ENCODE measurements at places on chromosomes 3 and 15. TPM values are rescaled to one million over a fixed set of nuclear protein-coding genes. Genes with fewer than 3 reads are reported as not detected.

Gene TNFAIP8L3
- total RNA-seq = 4.8 TPM

Gene TUSC7
- total RNA-seq = not detected

Gene SLC2A2
- total RNA-seq = 0.03 TPM

Gene RHOV
- total RNA-seq = 0.49 TPM

Gene RLBP1
- total RNA-seq = not detected

Gene LRRIQ4
- total RNA-seq = not detected

DNA sequence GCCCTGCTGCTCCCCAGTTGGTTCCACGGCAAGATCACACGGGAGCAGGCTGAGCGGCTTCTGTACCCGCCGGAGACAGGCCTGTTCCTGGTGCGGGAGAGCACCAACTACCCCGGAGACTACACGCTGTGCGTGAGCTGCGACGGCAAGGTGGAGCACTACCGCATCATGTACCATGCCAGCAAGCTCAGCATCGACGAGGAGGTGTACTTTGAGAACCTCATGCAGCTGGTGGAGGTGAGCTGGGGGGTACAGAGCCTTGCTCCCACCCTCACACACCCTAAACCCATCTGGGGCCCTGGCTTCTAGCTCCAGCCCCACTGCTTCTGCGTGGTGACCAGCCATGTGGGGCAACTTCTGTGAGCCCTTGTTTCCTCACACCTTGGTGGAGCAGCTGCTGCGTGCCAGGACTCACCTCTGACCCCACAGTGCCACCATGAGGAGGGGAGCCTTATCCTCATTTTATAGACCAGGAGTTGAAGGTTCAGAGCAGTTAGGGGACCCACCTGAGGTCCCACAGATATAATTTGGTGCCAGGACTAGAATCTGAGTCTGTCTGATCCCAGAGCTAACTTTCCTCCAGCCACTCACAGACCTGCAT lies 13.3 kb upstream of the LMAN1L start:
- DNase-seq = no peak

DNA sequence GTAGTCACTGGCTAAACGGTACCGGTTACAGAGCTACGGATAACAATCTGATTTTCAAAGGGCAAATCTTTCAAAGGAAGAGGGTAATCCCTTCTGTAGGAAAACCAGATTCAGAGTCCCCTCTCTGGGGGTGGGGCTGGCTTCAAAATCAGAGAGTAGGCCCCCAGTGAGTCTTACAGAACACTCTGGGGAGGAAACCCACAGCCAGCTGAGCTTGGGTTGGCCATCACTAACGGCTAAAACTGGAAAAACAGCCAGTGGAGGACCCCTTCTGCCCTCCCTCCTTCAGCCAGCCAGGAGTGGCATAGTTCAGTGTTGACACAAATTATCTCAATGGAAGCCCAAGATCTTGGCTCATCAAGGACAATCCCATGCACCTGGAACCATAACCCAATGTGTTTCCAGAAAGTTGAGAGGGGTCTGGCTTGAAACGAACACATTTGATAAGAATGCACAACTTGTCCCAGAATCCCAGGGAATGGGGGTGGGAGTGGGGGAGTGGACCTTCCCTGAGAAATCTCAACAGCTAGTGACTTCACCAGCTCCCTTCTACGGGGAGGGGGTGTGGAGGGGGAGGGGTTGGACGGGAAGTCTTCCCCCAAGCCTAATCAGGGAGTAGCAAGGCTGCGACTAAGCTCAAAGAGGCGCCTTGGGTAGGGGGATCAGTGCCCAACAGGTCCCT lies 1.0 kb downstream of the RASL12 start:
- no peak for DNase-seq

GRCh38 chr3:10558736-10559135 lies 53.4 kb upstream of the ATP2B2 start:
- no peak for DNase-seq

DNA sequence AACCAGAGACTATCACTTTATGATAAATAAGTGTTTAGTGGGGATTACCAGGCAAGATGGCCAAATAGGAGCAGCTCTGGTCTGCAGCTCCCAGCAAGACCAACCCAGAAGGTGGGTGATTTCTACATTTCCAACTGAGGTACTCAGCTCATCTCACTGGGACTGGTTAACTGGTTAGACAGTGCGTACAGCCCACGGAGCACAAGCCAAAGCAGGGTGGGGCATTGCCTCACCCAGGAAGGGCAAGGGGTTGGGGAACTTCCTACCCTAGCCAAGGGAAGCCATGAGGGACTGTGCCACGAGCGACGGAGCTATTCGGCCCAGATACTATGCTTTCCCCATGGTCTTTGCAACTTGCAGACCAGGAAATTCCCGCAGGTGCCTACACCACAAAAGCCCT lies 171.0 kb downstream of the CTNNB1 start:
- no peak for DNase-seq

DNA sequence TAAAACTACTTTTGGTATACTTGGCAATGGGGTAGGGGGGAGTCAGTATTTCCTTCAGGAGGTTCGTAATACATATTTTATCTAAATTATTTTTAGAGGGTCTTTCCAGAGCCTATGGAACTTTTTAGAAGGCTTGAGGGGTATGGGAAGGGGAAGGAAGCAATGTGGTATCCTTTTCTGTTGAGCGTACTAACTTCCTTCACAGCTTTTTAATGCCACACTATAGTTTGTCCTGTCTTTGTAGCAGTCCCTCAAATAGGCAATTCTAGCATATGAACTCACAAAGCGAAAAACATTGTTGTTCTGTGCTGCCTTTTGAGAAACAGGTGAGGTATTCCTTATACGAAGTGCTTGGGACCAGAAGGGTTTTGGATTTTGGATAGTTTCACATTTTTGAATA lies 22.3 kb upstream of the P2RY13 start:
- no peak for DNase-seq

GRCh38 chr15:62464705-62465104 lies 299.6 kb upstream of the C2CD4B start:
- peak; percentile 33 for DNase-seq

GRCh38 chr15:71888797-71889196 lies 78.4 kb downstream of the NR2E3 start:
- no peak for DNase-seq

DNA sequence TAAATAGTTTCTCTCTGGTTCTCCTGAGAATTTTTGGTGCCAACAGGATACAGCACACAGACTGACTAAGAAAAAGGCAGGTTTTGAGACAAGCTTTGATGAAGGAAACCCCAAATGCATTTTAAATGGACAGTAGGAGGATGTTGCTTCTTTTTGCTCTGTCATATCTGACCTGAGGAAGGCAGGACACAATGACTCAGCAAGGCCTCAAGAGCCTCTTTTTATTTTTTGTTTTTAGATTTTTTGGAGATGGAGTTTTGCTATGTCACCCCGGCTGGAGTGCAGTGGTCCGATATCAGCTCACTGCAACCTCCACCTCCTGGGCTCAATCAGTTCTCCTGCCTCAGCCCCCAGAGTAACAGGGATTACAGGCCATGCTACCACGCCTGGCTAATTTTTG lies 16.9 kb upstream of the KNG1 start:
- DNase-seq = no peak

DNA sequence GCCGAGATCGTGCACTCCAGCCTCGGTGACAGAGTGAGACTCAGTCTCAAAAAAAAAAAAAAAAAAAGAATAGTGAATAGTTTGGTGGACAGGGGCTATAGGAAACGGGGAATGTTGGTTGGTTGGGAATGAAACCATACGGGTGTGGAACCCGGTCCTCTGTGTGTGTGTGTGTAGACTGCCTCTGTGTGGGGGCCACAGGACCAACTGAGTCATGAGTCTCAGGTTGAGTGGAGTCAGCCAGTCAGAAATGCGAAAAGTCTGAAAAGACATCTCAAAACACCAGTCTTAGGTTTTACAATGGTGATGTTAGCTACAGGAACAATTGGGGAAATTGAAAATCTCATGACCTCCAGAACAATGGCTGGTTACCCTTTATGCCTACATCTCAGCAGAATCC lies 44.5 kb downstream of the ZDHHC19 start:
- no peak for DNase-seq

DNA sequence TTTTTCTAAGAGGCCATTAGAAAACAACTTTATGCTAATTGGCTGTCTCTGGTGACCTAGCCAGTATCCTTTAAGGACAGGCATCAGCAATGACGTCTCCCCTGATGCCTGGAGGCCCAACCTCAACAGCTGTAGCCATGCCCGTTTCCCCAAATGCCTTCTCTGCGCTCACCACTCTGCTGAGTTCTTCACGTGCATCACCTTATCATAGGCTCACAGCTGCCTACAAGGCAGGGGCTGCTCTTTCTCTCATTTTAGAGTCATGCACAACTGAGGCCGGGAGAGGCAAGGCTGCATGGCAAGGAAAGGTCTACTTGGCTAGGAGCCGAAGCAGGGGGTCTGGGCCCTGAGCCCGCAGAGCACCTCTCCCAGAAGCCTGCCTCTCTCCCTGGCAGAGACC lies 43.9 kb upstream of the SEC13 start:
- peak; percentile 37 for DNase-seq

GRCh38 chr3:145798696-145799537 lies 362.1 kb downstream of the PLOD2 start:
- peak; percentile 28 for DNase-seq

- DNase-seq = no peak
These were observed 556 bp downstream of the USP19 start for GRCh38 chr3:49120096-49120437.

- DNase-seq = no peak
These were observed 64.4 kb downstream of the GTPBP8 start for GRCh38 chr3:113055201-113055600.

DNA sequence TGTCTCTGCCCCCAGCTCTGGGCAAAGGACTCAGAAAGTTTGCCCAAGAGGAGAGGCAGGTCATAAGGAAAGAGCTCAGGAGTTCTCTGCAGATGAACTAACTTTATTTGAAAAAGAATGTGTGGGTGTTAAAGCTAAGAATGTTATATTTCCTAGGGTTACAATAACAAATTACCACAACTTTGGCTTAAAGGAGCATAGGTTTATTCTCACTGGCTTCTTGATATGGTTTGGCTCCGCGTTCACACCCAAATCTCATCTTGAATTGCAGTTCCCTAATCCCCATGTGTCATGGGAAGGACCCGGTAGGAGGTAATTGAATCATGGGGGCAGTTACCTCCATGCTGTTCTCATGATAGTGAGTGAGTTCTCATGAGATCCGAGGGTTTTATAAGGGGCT lies 383.7 kb upstream of the CFAP20DC start:
- DNase-seq = peak; percentile 4

DNA sequence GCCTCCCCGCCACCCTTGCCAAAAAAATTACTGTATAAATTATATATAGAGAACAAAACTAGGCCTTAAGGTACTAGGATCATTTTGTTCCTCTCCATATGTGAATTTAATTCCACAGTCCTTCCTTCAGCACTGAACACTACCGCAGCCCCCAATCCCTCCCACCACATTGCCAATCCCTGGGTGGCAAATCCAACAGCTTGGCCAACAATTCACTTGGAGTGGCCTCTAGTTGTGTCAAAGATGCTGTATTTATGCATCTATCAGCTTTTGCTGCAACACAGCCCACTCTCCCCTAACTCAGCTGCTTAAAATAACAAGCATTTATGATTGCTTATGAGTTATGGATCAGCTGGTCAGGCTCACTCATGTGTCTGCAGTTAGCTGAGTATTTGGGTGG lies 18.6 kb downstream of the GPD1L start:
- DNase-seq = no peak

GRCh38 chr3:128080323-128081080 lies 28.3 kb downstream of the SEC61A1 start:
- peak; percentile 67 for DNase-seq

GRCh38 chr3:43286841-43287499 lies 630 bp downstream of the SNRK start:
- peak; percentile 30 for DNase-seq

GRCh38 chr3:182999767-183000166 lies 19.4 kb upstream of the DCUN1D1 start:
- no peak for DNase-seq

DNA sequence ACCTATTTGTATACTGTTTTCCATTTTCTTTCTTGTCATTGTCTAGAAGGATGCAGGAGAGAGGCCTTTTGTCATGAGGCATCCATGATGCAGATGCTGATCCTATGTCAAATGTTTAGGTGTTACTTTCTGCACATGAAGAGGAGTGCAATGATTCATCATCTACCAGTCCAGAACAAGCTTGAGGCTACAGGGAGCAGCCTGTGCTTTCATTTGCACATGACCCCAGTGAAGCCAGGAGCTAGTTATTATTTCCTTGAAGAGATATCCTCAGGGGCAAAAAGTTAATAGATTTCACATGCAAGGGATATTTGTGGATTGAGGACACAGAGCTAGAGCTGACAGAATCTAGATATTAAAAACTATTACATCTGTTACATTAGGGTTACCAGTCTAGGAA lies 204.4 kb upstream of the TGFBR2 start:
- no peak for DNase-seq

DNA sequence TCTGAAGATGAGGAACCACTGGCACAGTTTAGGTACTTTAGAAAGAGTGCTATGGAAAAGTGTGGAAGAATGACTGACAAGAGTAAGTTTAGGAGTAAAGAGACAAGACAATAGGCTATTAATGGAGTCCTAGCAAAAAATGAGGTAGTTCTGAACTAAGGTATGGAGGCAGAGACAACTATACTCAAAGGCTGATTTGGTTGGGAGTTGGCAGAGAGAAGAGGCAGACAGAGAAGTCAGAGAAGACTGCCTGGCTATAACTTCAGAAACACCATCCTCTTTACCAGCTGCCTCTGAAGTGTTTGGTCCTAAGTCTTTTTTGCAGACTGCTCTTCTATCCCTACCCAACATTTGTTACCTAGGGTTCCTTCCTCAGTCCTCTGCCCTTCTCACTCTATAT lies 19.2 kb downstream of the DYNC1LI1 start:
- no peak for DNase-seq

GRCh38 chr3:18732474-18732873 lies 307.3 kb upstream of the SATB1 start:
- no peak for DNase-seq

DNA sequence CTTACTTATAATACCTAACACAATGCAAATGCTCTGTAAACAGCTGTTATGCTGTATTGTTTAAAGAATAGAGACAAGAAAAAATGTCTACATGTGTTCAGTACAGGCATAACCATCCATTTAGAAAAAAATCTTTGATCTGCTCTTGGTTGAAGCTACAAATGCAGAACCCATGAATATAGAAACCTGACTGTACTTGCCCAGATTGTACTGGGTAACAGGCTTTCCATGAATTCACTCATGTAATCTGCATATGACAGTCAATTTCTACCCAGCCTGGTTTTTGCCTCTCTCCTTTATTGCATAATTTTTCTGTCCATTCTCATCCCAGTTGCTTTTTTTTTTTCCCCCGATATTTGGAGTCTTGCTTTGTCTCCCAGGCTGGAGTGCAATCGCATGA lies 62.6 kb upstream of the ETV5 start:
- DNase-seq = no peak

- DNase-seq = no peak
These were observed 87.7 kb downstream of the ATP10A start for GRCh38 chr15:25775317-25775912.

Measured in MG63 (cell line).